Ecto neural progenitor cell (in vitro differentiated cells): ENCODE measurements at places on chromosomes 11 and 22.
A peak's percentile ranks its signal among the peaks of the same experiment; 100 is the strongest.

GRCh38 chr22:22817468-22818201, 70.0 kb upstream of the IGLL5 start:
- DNase-seq: no peak

DNA sequence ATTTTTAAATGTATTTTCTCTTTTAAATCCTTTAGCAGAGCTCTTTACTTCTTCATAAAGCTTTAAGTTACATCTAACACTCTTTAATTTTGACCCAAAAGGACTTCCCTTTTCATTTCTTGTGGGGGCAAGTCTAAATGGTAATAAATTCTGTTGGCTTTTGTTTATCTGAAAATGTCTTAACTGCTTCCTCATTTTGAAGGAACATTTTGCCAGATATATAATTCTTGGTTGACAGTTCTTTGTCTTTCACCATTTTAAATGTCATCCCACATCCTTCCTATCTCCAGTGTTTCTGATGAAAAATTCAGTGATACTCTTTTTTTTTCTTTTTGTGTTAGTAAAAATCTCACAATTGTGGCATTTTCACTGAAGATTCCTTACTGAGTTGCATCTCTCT, 44.7 kb upstream of the ZBTB44 start:
- no peak for DNase-seq

GRCh38 chr11:122285070-122285988, 169.3 kb upstream of the BLID start:
- no peak for DNase-seq

- DNase-seq: no peak
Measured at GRCh38 chr22:43317239-43317638, 25.9 kb downstream of the SCUBE1 start.

DNA sequence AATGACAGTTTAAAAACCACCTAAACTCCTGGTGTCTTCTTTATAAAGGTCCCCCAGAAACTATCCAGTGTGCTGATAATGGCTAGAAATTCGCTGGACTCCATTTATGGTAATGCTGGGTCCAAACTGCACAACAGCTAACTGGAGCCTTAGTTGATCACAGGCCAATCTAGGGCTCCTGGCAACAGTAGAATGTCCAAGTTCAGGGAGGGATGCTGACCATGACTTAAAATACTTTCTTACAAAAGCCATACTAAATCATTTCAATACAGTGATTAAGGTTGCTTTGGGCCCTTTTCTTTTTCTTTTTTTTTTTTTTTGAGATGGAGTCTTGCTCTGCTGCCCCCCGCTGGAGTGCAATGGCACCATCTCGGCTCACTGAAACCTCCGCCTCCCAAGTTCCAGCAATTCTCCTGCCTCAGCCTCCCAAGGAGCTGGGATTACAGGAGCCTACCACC, 14.5 kb upstream of the GAB2 start:
- DNase-seq: no peak

DNA sequence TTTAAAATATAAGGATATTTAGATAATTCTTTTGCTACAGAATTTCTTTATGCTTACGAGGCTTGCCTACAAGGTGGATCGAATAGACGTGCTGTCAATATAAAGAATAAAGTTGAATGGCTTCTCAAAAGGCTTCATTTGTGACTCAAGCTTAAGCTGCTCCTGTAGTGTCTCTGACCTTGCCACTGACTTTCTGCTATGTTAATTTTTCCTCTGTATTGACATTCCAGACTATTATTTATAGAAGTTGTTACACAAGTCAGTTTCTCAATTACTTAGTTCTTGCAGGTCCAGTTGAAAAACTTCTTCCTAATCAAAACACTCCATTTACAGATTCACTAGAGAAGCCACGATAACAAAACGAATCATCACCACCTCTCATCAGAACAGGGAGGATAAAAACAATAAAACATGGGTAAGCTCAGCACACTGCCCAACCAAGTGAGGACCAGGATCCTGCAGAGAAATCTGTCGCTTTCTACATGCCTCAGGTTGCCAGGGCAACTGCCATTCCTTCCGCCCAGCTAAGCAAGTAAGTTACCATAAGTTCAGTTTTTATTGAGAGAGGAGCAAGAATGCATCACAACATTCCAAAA, 39.0 kb upstream of the CHKA start:
- DNase-seq: no peak

- no peak for DNase-seq
Measured at GRCh38 chr11:36070213-36070953, 126.5 kb downstream of the LDLRAD3 start.

- DNase-seq: peak; percentile 61
Measured at GRCh38 chr22:45977003-45977411, at the start of gene WNT7B. Gene WNT7B (minus strand): TSS chr22:45977162. CDS start chr22:45976754, 408 bp downstream.

GRCh38 chr22:45804986-45805325, 133.3 kb downstream of the ATXN10 start:
- no peak for DNase-seq

DNA sequence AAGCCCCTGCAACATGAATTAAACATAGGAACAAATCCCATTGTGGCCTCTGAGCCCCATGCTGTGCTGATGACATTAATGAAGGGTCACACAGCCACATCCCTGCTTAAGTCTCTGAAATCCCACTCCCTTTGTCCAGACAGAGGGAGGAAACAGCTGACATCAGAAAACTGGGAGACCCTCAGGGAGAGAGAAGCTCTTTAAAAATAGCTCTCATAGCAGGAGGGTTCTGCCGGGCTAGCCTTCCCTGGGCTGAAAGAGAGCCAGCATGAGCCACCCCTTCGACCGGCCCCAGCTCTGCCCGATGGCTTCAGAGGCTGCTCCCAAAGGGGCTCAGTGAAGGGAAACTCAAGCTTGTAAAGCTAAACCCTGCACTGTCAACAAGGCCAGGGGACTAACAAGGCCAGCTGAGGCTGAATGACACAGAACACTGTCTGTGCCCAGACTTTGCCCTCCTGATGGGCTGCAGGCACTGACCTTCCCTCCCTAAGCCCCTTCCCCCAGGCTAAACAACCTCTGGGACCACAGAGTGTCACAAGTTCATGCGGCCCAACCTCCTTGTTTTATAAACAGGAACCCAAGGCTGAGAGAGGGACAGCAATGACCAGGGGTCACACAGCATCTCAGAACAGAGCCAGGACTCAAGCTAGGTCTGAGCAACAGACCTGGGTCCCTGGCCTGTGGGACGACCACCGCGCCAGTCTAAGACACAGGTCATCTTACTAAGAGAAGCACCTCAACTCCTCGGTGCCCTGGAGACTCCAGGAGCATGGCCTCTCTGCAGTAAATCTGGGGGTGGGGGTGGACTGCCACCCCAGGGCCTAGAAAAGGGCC, 163.8 kb downstream of the CHST1 start:
- peak; percentile 77 for DNase-seq

DNA sequence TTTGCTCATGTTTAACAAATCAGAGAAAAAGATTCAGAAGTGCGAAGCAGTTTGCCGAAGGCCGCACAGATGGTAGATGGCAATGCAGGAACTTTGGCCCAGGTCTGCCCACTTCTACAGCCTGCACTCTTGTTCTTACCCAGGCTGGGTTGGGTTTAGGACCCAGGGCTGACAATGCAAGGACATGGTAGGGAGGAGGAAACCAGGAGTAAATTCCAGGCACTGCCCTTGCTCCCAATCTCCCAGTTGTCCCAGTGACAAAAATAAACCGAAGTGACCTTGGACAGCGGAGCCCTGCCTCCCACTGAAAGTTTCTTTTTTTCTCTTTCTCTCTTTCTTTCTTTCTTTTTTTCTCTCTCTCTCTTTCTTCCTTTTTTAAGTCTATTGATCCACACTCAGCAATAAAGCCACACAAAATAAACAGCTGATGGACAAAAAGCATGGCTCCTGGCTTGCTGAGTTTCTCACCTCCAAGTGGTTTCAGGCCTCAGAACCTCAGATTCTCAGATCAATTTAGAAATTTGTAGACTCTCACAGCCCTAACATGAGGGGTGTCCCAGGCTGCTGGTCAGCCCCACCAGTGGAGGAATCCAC, 33.5 kb upstream of the FCHSD2 start:
- no peak for DNase-seq

- no peak for DNase-seq
Measured at GRCh38 chr22:17250380-17251082, 31.3 kb upstream of the ADA2 start.

- no peak for DNase-seq
Measured at GRCh38 chr11:70527429-70528045, 129.2 kb downstream of the CTTN start.

- DNase-seq: no peak
Measured at GRCh38 chr22:19398206-19398605, 33.3 kb downstream of the HIRA start.

- DNase-seq: peak; percentile 43
Measured at GRCh38 chr22:49354516-49355210, 473.0 kb downstream of the BRD1 start.

- DNase-seq: no peak
Measured at GRCh38 chr22:29803190-29803589, 34.9 kb downstream of the ASCC2 start.

GRCh38 chr11:110777775-110778174, 65.5 kb upstream of the ARHGAP20 start:
- DNase-seq: no peak

GRCh38 chr11:123580137-123580536, 74.3 kb downstream of the SCN3B start:
- no peak for DNase-seq

DNA sequence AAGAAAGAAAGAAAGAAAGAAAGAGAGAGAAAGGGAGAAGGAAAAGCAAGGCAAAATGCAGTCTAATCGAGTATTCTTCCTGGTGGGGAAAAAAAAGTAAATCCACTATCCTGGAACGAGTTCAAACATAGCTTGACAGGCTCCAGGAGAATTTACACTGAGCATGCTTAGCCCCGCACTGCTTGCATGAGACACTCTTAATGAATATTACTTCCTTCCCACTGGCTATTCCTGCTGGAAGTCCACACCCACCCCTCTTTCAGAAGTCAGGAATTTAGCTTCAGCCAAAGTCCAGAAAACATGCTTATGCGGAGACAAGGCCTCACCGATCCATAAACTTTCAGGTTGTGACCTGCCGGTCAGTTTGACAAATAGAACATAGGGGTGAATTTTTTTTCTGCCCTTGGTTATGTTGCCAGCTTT, 251.8 kb upstream of the BLID start:
- DNase-seq: no peak

GRCh38 chr11:109864834-109865547, 228.2 kb upstream of the ZC3H12C start:
- no peak for DNase-seq

- DNase-seq: no peak
Measured at GRCh38 chr11:5488798-5489399, 414 bp downstream of the OR52D1 start.

DNA sequence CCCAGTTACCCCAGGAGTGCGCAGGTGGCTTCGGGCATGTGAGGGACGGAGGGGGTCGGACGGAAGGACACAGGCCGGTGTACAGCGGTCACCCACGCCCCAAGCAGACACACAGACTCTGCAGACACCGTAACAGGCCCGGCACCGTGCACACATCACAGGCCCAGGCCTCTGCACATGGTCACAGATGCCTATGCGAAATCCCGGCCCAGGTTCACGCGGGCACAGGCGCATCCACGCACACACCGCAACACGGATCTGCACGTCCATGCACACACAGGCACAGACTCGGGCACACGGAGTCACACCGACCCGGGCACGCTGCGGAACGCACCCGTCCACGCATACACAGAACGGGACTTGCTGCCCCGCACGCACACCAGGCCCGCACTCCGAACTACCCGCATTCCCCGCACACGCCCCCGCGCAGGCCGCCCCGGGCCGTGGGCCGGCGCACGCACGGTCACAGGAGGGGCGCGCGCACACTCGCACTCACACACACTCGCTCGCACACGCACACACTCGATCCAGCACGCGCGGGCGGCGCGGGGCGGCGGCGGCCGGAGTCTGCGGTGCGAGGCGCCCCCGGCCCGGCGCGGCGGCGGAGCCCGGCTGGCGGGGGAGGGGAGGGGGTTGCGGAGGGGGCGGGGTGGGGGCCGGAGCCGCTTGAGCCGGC, at the start of gene MGAT3:
Gene MGAT3, plus strand, starts transcription at position 491 of the 676 bp plus-strand sequence. CDS start 30,336 bp downstream, outside the sequence.
- peak; percentile 63 for DNase-seq

DNA sequence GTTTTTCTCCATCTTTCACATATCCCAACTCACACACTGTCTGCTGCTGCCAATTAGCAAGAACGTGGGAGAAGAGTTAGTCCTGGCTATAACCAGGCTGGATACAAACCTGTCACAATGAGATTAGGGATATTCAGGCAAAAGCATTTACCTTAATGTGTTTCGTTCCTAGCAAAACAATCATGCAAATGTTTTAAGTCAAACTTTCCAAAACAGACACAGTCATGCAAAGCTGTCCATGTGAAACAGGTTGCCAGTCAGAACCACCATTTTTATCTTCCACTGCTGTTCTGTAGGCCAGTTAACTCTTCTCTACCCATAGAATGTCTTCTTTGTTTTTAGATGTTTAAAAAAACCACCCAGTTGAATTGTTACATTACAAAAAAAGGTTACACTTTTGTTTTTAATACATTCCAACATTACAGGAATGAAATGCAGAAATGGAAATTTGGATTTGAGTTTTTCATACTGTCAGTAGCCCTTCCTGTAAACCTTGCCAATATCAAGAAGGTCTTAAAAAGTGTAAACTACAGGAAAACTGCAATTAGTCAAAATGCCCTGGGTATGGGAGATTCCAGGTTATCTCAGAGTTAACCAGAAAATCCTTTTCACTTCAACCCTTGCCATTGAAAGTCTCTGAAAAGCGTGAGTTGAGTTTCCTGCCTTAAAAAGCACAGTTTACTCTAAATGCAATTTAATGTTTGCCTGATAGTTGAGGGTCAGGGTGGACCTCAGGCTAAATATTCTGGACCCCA, 34.2 kb upstream of the LDLRAD3 start:
- no peak for DNase-seq

GRCh38 chr11:102422817-102423712, 29.5 kb downstream of the TMEM123 start:
- DNase-seq: no peak

GRCh38 chr11:15107730-15108515, 6.8 kb upstream of the INSC start:
- no peak for DNase-seq

- DNase-seq: no peak
Measured at GRCh38 chr22:39332441-39333064, 13.1 kb upstream of the RPL3 start.

GRCh38 chr22:49362211-49362839, 465.3 kb downstream of the BRD1 start:
- no peak for DNase-seq

- no peak for DNase-seq
Measured at GRCh38 chr11:113468726-113469345, 6.4 kb downstream of the DRD2 start.

GRCh38 chr11:113778111-113778910, 1.3 kb upstream of the CLDN25 start:
- no peak for DNase-seq

DNA sequence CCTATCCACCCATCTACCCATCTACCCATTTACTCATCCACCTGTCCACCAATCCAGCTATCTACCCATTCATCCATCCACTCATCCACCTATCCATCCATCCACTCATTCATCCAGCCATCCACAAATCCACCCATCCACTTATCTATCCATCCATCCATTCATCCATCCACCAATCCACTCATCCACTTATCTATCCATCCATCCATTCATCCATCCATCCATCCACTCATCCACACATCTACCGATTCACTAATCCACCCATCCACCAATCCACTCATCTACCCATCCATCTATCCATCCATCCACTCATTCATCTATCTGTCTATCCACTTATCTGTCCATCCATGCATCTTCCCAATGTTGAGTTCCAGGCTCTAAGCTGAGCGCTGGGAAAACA, 1.7 kb upstream of the SPI1 start:
- no peak for DNase-seq
